NCI-H2107 (cell line): ENCODE measurements at places on chromosomes 2 and 18.

DNA sequence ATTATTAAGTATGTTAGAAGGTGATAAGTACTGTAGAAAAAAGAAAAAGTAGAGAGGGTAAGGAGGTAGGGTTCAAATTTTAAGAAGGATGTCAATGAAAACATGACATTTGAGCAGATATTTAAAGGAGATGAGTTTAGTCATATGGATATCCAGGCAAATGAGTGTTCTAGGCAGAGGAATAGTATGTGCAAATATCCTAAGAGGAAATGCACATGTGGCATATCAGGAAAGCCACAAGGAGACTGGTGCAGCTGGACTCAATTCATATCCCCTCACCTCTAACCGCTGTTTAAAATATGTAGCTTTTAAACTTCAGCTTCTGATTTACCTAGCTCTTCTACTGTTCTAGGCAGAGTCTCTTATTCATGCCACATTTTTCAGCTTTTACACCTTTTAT lies 9.5 kb downstream of the AGPS start:
- no peak for DNase-seq

- DNase-seq = no peak
These were observed 88.7 kb upstream of the MEIS1 start for GRCh38 chr2:66346231-66346664.

DNA sequence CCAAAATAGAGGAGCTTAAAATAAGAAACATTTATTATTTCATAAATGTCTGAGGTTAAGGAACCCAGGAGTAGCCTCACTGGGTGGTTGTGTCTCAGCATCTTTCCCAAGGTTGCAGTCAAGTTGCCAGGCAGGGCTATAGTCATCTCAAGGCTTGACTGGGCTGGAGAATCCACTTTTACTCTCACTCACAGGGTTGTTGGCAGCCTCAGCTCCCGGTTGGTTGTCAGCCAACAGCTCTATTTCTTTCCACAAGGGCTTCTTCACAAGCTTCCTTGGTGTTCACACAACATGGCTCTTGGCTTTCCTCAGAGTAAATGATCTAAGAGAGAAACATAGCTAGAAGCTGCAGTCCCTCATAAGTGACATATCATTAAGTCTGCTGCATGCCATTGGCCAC lies 55.6 kb upstream of the TEX51 start:
- DNase-seq = no peak

- DNase-seq = no peak
These were observed 95.3 kb downstream of the SMC6 start for GRCh38 chr2:17658251-17658843.

DNA sequence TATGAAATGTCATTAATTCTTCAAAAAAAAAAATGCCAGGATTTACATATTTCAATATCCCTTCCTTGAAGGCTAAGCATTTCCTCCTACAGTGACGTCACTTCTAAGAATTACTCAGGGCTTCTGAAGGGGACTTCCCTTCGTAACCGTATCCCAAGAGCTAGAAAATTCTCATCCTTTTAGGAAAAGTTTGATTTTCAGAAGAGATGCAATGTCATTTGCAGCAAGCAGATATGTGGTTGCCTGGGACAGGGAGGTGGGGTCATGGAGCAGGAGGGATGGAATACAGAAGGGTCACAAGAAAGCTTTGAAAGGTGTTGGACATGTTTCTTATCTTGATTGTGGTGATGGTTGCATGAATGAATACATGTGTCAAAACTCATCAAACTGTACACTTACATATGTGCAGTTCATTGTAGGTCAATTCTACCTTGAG lies 97.0 kb upstream of the ATL2 start:
- no peak for DNase-seq

GRCh38 chr2:26521054-26521912 lies 43.4 kb upstream of the OTOF start:
- DNase-seq = peak; percentile 18

- DNase-seq = no peak
These were observed 342.9 kb downstream of the INSIG2 start for GRCh38 chr2:118431165-118431517.

- no peak for DNase-seq
These were observed 6.5 kb downstream of the MRO start for GRCh38 chr18:50813353-50813752.

DNA sequence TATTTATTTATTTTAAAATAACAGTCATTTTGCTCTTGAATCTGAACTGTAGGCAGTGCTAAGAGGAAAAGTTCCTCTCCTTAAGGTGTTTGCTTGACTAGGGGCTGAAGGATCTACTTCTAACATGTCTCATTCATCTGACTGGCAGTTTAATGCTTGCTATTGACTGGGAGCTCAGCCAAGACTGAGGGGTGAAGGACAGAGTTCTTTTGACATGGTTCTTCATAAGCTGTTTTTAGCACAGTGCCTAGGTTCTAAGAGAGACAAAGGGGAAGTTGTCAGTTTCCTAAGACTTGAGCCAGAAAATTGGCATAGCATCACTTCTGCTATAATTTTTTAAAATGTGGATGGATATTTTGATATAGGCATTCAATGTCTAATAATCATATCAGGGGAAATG lies 73.0 kb downstream of the COMMD1 start:
- DNase-seq = no peak

DNA sequence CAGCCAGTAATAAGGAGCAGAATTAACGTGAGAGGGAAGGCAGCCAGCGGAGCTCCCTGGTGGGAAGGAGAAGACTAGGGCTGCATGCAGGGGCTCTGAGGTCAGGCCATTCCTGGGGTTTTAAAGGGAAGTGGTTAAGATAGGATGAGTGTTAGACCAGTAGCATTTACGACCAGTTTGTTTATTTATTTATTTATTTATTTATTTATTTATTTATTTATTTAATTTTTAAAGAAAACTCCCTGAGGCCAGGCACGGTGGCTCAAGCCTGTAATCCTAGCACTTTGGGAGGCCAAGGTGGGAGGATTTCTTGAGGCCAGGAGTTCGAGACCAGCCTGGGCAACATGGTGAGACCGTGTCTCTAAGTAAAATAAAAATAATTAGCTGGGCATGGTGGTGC lies 152.8 kb downstream of the FHOD3 start:
- DNase-seq = no peak

GRCh38 chr2:83365476-83365875 lies 1093.6 kb downstream of the SUCLG1 start:
- DNase-seq = no peak

DNA sequence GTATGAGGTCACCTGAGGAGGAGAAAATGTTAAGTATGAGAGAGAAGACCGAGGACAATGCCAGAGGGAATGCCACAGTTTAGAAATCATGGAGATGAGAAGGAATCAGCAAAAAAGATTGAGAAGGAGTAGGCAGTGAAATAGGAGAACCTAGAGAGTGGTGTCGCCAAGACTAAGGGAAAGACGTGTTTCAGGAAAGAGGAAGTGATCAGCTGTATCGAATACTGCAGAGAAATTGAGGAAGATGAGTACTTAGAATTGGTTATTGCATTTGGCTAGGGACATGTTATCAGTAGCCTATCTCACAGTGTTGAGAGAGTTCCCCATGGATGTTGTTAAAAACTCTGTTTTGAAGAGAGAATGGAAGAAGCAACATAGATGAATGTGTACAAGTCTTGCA lies 112.3 kb downstream of the GALNT1 start:
- no peak for DNase-seq

GRCh38 chr2:204357286-204357685 lies 188.0 kb upstream of the PARD3B start:
- no peak for DNase-seq
